ENCODE measurements at places on chromosomes 1 and 21.

- H3K27me3 ChIP-seq: no peaks in the 10 kb centered on the region
- no peaks in the 10 kb centered on the region for H3K4me1 ChIP-seq
- H3K27ac ChIP-seq: no peak overlapping the region
- DNase-seq: no peak
- no peak overlapping the region for H3K4me3 ChIP-seq
Measured at GRCh38 chr21:37348664-37349063, 17.9 kb upstream of the DYRK1A start.

- no peak overlapping the region for H3K4me3 ChIP-seq
- peaks cover 4% of the 10 kb centered on the region for H3K4me1 ChIP-seq
- H3K27ac ChIP-seq: peak overlapping the region; percentile 10
- H3K27me3 ChIP-seq: no peaks in the 10 kb centered on the region
- peaks cover 31% of the 10 kb centered on the region for H3K36me3 ChIP-seq
Measured at GRCh38 chr1:223815020-223815853, 30.5 kb downstream of the TP53BP2 start.

GRCh38 chr1:241140670-241141069 is 216.3 kb downstream of the RGS7 start:
- H3K36me3 ChIP-seq: no peaks in the 10 kb centered on the region
- peaks cover 1% of the 10 kb centered on the region for H3K4me1 ChIP-seq
- no peaks in the 10 kb centered on the region for H3K27me3 ChIP-seq
- no peak overlapping the region for H3K27ac ChIP-seq
- DNase-seq: no peak

- no peaks in the 10 kb centered on the region for H3K27me3 ChIP-seq
- peaks cover 42% of the 10 kb centered on the region for H3K36me3 ChIP-seq
- no peak overlapping the region for H3K27ac ChIP-seq
- peak; percentile 24 for DNase-seq
- peaks cover 18% of the 10 kb centered on the region for H3K4me1 ChIP-seq
Measured at GRCh38 chr1:55064861-55065263, 25.5 kb downstream of the PCSK9 start.

GRCh38 chr1:43706598-43707189 is 642 bp upstream of the ST3GAL3 start:
- no peaks in the 10 kb centered on the region for H3K27me3 ChIP-seq
- peaks cover 39% of the 10 kb centered on the region for H3K36me3 ChIP-seq
- H3K4me3 ChIP-seq: peak overlapping the region; percentile 88
- no peak for DNase-seq
- H3K27ac ChIP-seq: peak overlapping the region; percentile 3
- H3K4me1 ChIP-seq: peaks cover 14% of the 10 kb centered on the region

- H3K4me1 ChIP-seq: peaks cover 2% of the 10 kb centered on the region
- no peaks in the 10 kb centered on the region for H3K36me3 ChIP-seq
- no peak for DNase-seq
- H3K4me3 ChIP-seq: peak overlapping the region; percentile 41
- no peak overlapping the region for H3K27ac ChIP-seq
Measured at GRCh38 chr1:185966471-185966870, 232.3 kb downstream of the HMCN1 start.

GRCh38 chr1:19533626-19534025 is 48.3 kb upstream of the CAPZB start:
- no peaks in the 10 kb centered on the region for H3K4me1 ChIP-seq
- no peaks in the 10 kb centered on the region for H3K36me3 ChIP-seq
- no peak overlapping the region for H3K4me3 ChIP-seq
- H3K27me3 ChIP-seq: no peaks in the 10 kb centered on the region
- DNase-seq: no peak
- H3K27ac ChIP-seq: no peak overlapping the region

GRCh38 chr1:81221564-81221963 is 579.2 kb upstream of the ADGRL2 start:
- H3K36me3 ChIP-seq: no peaks in the 10 kb centered on the region
- no peaks in the 10 kb centered on the region for H3K27me3 ChIP-seq
- H3K4me3 ChIP-seq: no peak overlapping the region
- no peak for DNase-seq

- no peaks in the 10 kb centered on the region for H3K36me3 ChIP-seq
- H3K27me3 ChIP-seq: peaks cover 10% of the 10 kb centered on the region
- H3K4me1 ChIP-seq: peaks cover 34% of the 10 kb centered on the region
- peak overlapping the region; percentile 79 for H3K4me3 ChIP-seq
Measured at GRCh38 chr1:206686478-206687249, 2.0 kb downstream of the MAPKAPK2 start.

DNA sequence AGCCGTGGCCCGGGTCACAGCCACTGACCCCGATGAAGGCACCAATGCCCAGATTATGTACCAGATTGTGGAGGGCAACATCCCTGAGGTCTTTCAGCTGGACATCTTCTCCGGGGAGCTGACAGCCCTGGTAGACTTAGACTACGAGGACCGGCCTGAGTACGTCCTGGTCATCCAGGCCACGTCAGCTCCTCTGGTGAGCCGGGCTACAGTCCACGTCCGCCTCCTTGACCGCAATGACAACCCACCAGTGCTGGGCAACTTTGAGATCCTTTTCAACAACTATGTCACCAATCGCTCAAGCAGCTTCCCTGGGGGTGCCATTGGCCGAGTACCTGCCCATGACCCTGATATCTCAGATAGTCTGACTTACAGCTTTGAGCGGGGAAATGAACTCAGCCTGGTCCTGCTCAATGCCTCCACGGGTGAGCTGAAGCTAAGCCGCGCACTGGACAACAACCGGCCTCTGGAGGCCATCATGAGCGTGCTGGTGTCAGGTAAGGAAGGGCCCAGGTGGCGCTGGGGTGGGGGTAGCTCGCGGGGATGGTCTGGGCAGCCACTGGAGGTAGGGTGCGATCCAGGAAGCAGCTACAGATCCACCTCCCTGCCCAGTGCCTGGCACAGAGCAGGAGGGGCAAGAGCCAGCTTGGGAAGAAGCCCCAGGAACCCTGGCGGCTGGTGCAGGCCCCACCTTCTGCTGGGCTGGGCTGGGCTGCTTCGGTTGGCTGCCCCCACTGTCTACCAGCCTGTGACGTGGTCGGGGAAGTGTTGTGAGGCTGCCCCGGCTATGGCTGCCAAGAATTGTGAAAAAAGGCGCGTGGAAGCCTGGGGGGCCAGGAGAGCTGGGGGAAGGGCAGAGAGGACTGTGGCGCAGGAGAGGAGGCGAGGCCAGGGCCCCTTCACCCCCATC is 3.8 kb downstream of the CELSR2 start:
- H3K36me3 ChIP-seq: no peaks in the 10 kb centered on the region
- H3K4me1 ChIP-seq: peaks cover 48% of the 10 kb centered on the region
- DNase-seq: no peak
- H3K27ac ChIP-seq: peak overlapping the region; percentile 90

DNA sequence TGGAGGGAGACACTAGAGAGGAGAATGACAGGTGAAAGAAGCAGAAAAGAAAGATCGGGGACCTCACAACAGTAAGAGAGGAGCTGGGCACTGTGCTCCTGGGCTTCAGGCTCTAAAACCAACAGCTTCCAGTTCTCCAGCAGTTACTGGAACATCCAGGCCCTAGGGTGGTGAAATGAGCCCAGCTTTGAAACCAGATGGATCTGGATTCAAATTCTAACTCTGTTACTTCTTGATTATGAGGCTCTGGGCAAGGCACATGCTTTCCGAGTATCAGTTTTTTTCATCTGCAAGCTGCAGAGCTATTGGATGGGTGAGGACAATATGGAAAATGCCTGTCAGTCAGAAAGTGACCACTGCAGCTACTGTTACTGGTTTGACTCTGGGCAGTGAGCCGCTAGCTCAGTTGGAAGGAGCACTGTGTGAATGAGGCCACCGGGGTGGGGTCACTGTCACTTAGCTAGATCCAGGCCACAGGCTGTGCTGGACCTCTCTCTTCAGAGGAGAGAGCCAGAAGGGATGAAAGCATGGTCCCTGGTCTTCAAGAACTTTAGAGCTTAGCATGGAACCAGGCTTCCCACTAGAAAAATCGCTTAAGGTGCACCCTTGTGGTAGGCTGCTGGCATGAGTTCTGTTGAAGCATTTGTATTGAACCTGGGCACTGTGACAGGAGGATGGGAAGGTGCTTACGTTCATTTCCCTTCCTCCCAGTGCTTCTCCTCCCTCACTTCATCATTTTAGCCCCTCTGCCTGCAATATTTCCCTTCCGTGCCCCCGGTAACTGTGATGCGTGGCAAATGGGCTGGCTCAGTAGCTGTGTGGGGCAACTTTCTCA is 12.2 kb downstream of the PLEKHO1 start:
- peaks cover 22% of the 10 kb centered on the region for H3K36me3 ChIP-seq
- H3K27ac ChIP-seq: peak overlapping the region; percentile 99
- no peaks in the 10 kb centered on the region for H3K27me3 ChIP-seq
- no peak overlapping the region for H3K4me3 ChIP-seq

GRCh38 chr1:205064741-205065316 is 19.4 kb downstream of the TMEM81 start:
- H3K36me3 ChIP-seq: no peaks in the 10 kb centered on the region
- peaks cover 12% of the 10 kb centered on the region for H3K27me3 ChIP-seq
- H3K27ac ChIP-seq: no peak overlapping the region
- H3K4me1 ChIP-seq: peaks cover 6% of the 10 kb centered on the region
- DNase-seq: no peak

- DNase-seq: no peak
- H3K36me3 ChIP-seq: no peaks in the 10 kb centered on the region
- no peaks in the 10 kb centered on the region for H3K27me3 ChIP-seq
Measured at GRCh38 chr1:62589321-62589720, 8.0 kb upstream of the ANGPTL3 start.

Measured in mesenchymal stem cell (in vitro differentiated cells and primary cell).